ENCODE measurements at places on chromosomes 6 and 20. TPM values are rescaled to one million over a fixed set of nuclear protein-coding genes. Genes with fewer than 3 reads are reported as not detected.

DNA sequence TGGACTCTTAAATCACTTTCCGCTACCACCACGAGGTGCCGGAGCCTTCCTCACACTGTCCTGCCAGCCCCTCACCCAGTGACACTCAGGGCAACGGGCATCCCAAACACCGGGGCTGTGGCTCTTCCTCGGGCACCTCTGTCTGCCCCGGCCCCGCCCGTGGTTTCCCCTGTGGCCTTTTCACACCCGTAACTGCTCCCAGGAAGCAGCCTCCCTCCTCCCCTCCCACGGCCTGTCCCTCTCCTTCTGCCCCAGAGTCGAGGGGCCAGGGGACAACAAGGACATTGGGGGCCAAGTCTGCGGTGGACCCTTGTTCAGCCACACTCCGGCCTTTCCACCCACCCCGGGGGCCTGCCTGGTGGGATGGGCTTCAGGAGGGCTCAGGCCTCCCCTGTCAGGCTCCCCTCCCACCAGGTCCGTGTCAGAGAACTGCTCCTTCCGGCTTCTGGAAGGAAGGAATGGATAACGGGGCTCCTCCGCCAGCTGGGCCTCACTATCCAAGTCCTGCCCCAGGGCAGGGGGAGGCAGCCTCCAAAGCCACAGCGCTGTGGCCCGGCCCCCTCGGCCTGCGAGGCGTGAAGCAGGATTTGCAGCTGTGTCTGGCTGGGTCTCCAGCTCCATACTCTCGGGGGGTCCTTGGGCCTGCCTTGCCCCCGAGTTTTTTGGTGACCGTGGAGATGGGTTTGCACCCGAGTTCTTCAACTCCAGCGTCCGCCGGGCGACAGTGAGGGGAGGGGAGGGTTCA is 54.7 kb upstream of the CHRNA4 start:
- H3K27ac ChIP-seq: no peak overlapping the region
- H3K4me3 ChIP-seq: no peak overlapping the region
- no peaks in the 10 kb centered on the region for H3K36me3 ChIP-seq
- H3K4me1 ChIP-seq: no peaks in the 10 kb centered on the region
- H3K27me3 ChIP-seq: no peaks in the 10 kb centered on the region
- no peak for DNase-seq

- H3K36me3 ChIP-seq: no peaks in the 10 kb centered on the region
- peaks cover 11% of the 10 kb centered on the region for H3K4me1 ChIP-seq
- no peak overlapping the region for H3K4me3 ChIP-seq
- no peak for DNase-seq
- no peak overlapping the region for H3K27ac ChIP-seq
- peaks cover 8% of the 10 kb centered on the region for H3K27me3 ChIP-seq
Observed at GRCh38 chr20:732727-733126, 35.6 kb downstream of the SLC52A3 start.

GRCh38 chr20:8078528-8078914 is 53.5 kb upstream of the PLCB1 start:
- H3K27ac ChIP-seq: no peak overlapping the region
- no peaks in the 10 kb centered on the region for H3K36me3 ChIP-seq
- no peaks in the 10 kb centered on the region for H3K27me3 ChIP-seq

DNA sequence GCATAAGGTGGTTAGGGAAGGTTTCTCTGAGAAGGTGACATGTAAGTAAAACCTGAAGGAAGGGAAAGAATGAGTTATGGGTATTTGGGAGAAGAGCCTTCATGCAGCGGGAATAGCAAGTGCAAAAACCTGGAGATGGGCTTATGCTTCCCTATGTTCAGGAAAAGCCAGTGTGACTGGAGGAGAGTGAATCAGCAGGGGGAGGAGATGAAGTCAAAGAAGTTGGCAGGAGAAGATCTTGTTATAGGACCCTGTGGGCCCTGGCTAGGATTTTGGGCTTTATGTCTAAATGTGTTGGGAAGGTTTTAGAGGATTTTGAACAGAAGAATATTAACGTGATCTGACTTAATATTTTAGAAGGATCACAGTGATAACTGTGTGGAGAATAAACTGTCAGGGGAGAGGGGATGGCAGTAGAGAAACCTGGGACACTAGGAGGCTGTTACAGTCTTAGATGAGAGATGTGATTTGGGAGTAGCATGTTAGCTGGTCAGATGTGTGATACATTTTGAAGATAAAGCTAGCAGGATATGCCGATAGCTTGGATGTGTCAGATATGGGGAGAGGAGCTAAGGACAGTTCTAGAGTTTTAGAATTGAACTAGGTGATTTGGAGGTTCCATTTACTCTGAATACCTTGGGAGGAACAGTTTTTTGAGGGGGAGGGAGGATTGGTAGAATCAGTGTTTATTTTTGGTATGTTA is 41.0 kb downstream of the PHF3 start:
- no peak overlapping the region for H3K27ac ChIP-seq
- no peak for DNase-seq
- no peak overlapping the region for H3K4me3 ChIP-seq
- H3K27me3 ChIP-seq: no peaks in the 10 kb centered on the region
- H3K36me3 ChIP-seq: no peaks in the 10 kb centered on the region
- peaks cover 46% of the 10 kb centered on the region for H3K4me1 ChIP-seq

DNA sequence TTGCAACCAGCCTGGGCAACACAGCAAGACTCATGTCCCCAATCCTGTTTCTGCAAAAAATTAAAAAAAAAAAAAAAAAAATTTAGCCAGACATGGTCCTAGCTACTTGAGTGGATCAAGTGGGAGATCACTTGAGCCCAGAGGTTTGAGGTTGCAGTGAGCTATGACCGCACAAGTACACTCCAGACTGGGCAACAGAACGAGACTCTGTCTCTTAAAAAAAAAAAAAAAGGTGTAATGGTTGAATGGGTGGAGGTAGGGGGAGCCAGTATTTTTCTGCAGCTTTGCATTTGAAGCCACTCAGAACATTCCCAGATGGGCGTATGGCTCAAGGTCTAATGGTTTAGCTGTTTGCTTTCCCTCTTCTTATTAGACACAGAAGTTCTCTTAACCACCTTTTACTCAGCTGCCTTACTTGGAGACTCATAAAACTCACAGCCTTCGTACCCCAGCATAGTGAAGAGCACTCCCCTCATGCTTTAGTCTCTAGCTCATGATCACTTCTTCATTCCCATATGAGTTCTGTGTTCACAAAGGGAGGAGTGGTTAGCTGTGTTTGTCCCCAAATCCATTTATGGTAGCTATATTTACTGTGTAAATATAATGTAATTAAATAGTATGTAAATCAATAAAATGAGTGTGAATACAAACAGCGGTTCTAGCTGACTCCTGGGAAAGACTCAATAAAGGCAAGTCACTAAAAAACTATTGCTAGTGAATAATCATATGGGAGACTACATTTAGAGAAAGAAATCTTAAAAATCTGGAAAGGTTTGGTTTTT is 9.0 kb downstream of the FKBP1A start:
- H3K27ac ChIP-seq: no peak overlapping the region
- H3K4me1 ChIP-seq: peaks cover 60% of the 10 kb centered on the region
- H3K4me3 ChIP-seq: no peak overlapping the region

DNA sequence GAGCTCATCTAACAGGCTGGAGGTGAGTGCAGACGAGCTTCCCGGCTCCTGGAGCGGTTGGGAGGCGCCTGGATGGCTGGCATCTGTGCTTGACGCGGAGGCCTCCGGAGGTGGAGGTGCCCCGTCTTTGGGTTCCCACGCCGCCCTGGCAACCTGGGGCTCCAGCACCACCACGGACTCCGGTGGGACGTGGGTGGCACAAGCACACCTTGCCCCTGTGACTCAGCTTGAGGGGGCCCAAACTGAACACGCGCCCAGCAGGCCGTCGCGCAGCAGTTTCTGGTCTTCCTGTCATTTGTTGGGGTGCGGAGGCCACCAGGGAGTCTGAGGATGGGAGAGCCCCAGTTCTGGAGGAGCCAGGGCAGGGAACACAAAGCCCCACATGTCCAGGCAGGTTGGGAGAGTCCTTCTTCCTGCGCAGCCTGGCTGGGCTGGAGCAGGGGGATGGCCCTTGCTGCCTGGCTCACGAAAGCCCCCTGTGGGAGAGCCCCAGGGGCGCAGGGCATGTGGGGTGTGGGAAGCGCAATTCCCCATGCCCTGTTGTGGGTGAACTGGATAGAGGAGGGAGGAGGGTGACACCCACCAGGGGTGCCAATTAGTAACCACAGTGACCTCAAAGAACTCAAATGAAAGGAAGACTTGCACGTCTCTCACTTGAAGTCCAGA is 1378.6 kb upstream of the DEFB115 start:
- no peak overlapping the region for H3K4me3 ChIP-seq
- no peaks in the 10 kb centered on the region for H3K4me1 ChIP-seq
- no peak for DNase-seq

DNA sequence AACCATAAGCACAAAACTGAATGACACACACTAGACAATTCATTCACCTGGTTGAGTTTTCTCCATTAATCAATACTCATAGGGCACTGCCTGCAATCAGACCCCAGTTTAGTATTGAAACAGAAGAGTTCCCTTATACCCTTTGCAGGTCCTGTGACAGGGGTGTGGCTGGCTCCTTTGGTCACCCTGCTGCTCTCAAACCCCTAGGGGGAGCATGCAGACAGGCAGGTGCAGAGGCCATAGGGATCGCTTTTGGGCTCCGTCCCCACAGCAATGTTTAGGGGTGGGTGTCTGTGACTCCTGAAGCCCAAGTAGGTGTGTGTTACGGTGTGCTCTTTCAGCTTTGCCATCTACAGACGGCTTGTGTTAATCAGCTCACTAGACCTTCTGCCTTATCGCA is 210.4 kb downstream of the CENPW start:
- H3K36me3 ChIP-seq: no peaks in the 10 kb centered on the region
- DNase-seq: no peak
- no peak overlapping the region for H3K4me3 ChIP-seq
- no peaks in the 10 kb centered on the region for H3K27me3 ChIP-seq
- H3K4me1 ChIP-seq: no peaks in the 10 kb centered on the region

The KIAA1586 gene
- 1.3 TPM for total RNA-seq

The TAPBP gene
- 108 TPM for total RNA-seq
